ENCODE measurements at places on chromosomes 2 and 18. TPM values are rescaled to one million over a fixed set of nuclear protein-coding genes. Genes with fewer than 3 reads are reported as not detected.

The WNT6 gene
- total RNA-seq = not detected

The DQX1 gene
- total RNA-seq = 0.16 TPM

The INO80D gene
- 5.2 TPM for total RNA-seq

The UGT1A4 gene
- total RNA-seq = not detected

The DSEL gene
- total RNA-seq = 2.6 TPM

All from bladder microvascular endothelial cell (primary cell).